Stimulated activated CD8-positive, alpha-beta memory T cell treated with anti-CD3 and anti-CD28 coated beads, Interleukin-4, amount 100 ng/mL, for 4 hours (primary cell): ENCODE measurements at places on chromosomes 5 and 9.

- DNase-seq: no peak
Observed at GRCh38 chr5:173953528-173954090, 35.4 kb upstream of the C5orf47 start.

GRCh38 chr5:139710319-139711066 lies 62.3 kb downstream of the CXXC5 start:
- DNase-seq: peak; percentile 44

GRCh38 chr9:127341152-127341551 lies 55.8 kb upstream of the SLC2A8 start:
- no peak for DNase-seq

- DNase-seq: no peak
Observed at GRCh38 chr9:22124263-22125011, 115.3 kb upstream of the CDKN2B start.

DNA sequence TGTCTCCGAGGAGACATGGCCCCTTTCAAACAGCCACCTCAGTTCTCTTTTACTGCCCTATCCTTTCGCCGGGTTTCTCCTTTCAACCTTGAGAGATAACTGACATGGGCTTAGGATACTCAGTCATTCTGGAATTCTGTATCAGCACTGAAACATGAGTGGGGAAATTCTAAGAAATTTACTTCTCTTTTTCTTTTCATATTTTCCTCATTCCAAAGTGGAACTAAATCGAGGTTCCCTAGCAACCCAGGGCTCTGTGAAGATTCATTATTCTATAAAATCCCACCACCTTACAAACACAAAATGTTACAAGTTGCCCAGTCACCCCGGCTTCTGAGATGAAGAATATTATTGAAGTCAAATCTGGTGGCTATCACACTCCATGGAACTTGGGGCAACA lies 319.2 kb downstream of the ENC1 start:
- DNase-seq: no peak
